ENCODE measurements at places on chromosomes 7 and 10. TPM values are rescaled to one million over a fixed set of nuclear protein-coding genes. Genes with fewer than 3 reads are reported as not detected.

RADIL gene
- polyA plus RNA-seq, result 4.3 TPM

CHRM2 gene
- polyA plus RNA-seq, result 0.23 TPM

DNA sequence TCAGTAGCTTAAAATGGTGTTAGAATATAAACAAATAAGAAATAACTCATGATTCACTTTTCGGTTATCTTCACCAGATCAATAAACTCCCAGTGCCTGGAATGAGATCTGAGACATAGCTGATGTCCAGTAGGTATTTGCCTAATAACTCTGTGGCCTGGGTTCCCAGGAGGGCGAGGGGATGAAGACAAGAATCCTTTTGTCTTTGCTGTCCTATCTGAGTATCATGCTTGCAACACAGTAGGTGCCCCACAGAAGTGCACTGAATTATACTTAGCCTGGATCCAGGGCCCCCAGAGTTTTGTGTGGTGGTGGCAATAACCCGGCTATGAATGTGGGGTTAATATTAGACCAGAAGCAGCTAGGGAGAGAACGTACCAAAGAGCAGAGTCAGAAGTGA lies 350.1 kb upstream of the AOAH start:
- DNase-seq, result no peak

- DNase-seq, result no peak
Measured at GRCh38 chr7:29596593-29597178, 33.1 kb downstream of the PRR15 start.

- DNase-seq, result no peak
Measured at GRCh38 chr10:81564143-81564542, 310.9 kb upstream of the NRG3 start.

GRCh38 chr7:99734987-99735386 lies at the start of gene CYP3A7:
Gene CYP3A7 (minus strand): TSS chr7:99735196. CDS start chr7:99735093, 103 bp downstream.
- no peak for DNase-seq

DNA sequence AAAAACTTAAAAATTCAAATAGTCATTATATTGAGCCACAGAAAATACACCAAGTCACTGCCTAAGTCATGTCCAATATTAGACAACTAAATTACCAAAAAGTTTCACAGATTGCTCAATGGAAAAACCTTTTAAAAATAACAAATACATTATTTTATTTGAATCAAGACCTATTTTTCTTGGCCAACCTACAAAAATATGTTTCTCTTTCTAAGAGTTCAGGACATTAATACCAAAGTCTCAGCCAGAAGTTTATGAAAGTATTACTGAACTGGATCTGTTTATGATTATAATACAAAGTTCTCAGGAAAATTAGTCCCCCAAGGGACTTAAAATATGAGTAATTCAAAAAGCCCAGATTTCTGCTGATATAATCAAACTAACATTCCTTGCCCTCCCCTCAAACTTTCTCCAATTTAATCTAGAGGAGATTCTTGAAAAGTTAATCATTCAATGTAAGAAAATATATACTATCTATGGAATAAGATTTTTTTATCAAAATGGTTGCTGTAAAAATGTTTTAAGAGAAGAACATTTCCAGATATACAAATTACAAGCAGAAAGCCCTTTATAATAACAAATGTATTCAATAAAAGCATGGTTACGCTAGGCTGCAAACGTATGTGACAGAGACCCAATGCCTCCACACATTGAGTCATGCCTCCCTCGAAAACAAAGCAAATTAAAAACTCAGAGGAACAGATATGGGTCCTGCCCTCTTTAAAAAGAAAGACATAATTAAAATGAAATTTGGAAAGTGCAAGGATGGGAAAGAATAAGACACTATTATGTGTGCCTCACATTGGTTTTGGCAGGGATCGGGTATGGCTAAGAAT lies 381.6 kb downstream of the PARD3 start:
- no peak for DNase-seq

GRCh38 chr10:31130406-31130805 lies 98.7 kb upstream of the ZNF438 start:
- DNase-seq, result no peak

Measured in SK-N-SH (cell line).